ENCODE measurements at places on chromosomes 7 and 10. TPM values are rescaled to one million over a fixed set of nuclear protein-coding genes. Genes with fewer than 3 reads are reported as not detected.

Gene OR2A1
- polyA plus RNA-seq: not detected

GRCh38 chr7:142243823-142244222 is 14.0 kb downstream of the PRSS58 start:
- DNase-seq: no peak

DNA sequence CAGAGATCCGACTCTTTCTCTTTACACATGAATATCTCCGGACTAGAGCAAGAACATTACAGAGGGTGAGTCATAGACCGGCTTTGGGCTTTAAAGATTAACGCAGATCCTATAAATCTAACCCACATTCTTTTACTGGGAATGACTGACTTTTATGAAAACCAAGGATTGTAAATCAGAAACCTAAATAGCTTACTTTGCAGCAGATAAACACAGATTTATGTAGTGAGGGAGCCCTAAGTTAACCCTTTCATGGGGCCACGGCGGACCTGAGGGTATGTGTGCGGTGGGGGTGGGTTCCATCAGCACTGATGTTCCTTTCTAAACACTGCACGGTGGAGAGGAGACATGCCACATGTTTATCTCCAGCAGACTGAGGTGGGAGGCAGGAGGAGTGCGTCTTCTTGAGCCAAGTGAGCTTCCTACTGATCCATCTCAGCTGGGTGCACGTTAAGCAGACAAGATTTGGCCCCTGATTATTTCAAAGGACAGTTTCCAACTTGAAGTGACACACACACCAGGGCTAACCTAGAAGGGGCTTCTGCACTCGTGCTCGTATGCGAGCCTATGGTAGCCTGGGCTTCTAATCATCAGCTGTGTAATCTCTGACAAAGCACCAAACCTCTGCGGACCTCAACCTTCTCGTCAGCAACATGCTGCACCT is 127.6 kb downstream of the WDR11 start:
- DNase-seq: no peak

- DNase-seq: no peak
Measured at GRCh38 chr7:88337572-88337971, 30.9 kb upstream of the STEAP4 start.

DNA sequence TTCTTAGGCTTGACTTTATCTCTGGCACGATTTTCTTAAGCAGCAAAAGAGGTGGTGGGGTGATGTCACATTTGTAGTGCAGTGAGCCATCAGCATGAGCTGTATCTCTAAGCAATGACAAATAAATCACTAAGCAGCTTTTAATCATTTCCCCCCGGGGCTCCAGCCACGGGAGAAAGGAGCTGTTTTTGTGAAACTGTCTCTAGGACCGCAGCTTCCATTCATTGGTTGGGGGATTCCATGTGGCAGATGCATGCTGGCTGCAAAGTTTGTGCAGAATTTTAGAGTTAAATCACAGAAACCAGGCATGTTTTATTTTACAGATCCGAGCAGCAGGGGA is 464 bp downstream of the KIAA1217 start:
- no peak for DNase-seq

DNA sequence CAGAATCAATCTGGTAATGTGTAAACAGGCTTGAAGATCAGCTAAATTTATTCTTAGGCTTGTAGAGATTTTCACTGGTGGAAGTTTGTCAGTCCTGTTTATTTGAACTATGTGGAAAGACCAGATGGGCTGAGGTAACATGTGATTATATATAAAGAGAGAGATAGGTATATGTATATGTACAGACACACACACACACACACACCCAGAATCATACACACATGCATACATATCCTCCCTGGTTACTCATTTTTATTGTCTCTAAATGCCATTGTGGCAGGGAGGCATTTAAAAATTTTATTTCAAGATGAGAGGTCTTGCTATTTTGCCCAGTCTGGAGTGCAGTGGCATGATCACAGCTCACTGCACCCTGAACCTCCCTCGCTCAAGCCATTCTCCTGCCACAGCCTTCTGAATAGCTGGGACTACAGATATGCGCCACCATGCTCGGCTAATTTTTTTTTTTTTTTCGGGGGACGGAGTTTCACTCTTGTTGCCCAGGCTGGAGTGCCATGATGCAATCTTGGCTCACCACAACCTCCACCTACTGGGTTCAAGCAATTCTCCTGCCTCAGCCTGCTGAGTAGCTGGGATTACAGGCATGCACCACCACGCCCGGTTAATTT is 78.1 kb upstream of the CYTH3 start:
- no peak for DNase-seq

- no peak for DNase-seq
Measured at GRCh38 chr10:78194050-78194449, 160.4 kb downstream of the RPS24 start.
